Activated B cell treated with CpG ODN at 0.5 μM for 24 hours (primary cell): ENCODE measurements at places on chromosomes 6 and 20. TPM values are rescaled to one million over a fixed set of nuclear protein-coding genes. Genes with fewer than 3 reads are reported as not detected.

SCRT2 gene
- total RNA-seq: not detected in 2 replicates

METTL24 gene
- not detected in 2 replicates for total RNA-seq

DNA sequence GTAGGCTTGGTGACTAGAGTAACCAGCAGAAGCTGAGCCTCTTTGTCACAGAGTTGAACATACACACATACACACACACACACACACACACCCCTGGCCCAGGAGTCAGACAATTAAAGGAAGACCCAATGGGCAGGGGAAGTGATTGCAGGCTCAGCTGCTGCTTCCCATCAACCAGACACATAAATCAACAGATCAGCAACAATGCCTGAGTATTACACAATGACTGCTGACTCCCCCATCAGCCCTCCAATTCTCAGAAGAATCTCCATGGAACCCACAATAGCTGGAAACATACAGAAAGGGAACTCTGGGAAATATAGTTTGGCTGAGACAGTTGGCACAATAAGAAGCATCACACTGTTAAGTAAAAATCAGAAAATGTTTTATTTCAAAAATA, 270.4 kb upstream of the PLCB4 start:
- no peak for DNase-seq

DNA sequence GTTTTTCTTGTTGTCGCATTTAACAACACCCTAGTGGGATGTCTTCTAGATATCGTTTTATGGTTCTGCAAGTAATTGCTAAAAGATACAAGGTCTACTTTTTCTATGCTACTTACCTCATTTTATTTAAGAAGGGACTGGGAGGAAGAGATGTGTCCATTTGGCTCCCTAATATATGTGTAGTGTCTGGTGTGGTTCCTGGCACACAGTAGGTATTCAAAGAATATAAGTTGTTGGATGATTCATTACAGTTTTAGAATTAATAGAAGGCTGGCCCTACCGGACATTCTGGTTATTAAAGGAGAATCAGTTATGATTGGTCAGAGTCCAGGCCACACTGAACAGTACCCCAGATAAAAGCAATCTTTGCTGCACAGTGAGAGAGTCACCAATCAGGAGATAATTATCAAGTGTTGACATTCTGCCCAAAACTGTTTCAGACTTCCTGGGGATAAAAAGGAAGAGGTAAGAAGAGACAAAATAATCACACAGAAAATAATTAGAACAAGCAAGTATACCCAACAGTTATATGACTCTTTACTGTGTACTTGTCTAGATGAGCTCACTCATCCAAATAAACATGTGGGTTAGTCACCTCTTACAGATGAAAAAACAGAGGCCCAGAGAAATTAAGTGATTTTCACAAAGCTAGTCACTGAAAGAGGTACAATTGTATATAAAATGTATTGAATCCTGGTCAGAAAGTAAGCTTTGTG, 7.0 kb downstream of the TMEM244 start:
- DNase-seq: no peak
